Brain (organoid and tissue), 16 donors: ENCODE measurements at places on chromosomes 5 and 9. TPM values are rescaled to one million over a fixed set of nuclear protein-coding genes. Genes with fewer than 3 reads are reported as not detected.

Gene MLANA
- polyA plus RNA-seq, result not detected

- no peak for DNase-seq
Observed at GRCh38 chr5:36373527-36374086, 71.9 kb upstream of the RANBP3L start.

DNA sequence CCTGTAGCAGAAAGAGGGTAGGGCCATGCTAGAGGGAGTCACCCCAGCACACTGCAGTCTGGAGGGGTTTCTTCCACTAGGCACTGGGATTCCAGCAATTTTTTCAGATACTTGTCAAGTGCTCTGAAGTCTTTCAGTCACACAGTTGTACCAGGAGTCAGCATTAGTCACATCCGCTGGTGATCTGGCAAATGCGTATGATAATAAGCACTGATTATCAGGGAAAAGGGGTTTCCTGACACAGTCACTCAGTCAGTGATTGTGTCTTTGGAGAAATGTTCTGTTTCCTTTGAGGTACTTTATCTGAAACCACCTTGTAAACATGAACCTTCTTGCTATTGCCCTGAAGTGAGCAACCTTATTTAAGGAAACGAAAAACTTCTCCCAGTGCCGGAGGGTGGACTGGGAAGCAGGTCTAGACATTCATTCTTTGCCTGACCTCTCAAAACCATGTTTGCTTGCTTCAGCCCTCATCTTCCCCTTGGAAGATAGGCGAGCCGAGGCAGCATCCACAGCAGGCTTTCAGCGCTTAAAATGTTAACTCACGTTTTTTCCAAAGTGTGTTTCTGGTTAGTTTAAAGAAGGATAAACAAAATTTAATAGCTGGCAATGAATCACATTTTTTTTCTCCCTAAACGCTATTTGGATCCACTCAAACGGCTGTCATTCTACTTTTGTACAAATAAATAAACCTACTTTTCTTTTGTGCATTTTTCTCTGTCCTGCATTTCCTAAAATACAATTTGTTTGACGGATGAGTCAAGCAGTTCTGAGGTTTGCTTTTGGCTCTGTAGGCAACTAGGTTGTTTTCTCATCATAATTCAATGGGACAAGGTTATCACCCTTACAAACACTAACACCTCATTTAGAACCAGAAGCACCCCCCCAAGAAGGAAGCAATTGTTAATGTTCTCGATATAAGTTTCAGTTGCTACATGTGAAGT lies 77.7 kb downstream of the FOXD1 start:
- DNase-seq, result no peak

DNA sequence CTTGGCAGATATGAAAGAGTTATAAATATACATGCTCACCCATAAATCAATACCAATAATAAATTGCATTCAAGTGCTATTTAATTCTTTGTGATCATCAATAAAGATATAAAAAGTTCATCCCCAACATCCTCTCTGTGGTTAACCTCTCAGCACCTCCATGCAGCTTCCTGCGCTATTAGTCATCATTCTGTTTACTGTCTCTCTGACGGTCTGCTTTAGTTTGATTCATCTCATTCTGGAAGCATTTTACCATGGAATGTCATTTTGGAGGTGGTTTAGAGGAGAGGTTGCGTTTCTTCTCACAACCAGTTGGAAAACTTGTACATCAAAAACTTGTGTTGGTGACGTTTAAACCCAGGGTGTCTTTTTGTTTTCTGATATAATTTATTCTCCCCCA lies 486.6 kb downstream of the BRINP1 start:
- DNase-seq, result no peak

GRCh38 chr9:123218831-123219230 lies 49.6 kb downstream of the STRBP start:
- no peak for DNase-seq

Gene CDC20B
- 0.15 TPM for polyA plus RNA-seq

DNA sequence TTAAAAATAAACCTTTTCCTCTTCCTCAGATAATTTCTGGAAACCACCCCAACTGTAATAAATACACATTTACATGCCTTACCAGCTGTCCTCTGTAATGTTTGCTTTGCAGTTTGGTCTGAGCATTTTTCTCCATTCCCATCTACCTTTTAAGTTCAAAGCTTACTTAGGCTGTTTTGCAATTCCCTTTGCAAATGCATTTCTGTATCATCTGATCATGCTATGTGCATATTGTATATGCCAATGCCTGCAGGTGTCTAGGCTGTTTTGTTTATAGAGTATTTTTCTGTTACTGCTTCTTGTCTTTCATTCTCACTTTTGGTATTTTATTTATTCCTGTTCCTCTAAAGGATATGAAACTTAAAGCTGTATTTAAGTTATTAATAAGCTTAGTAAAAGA lies 86.3 kb downstream of the SLC44A1 start:
- DNase-seq, result no peak

DNA sequence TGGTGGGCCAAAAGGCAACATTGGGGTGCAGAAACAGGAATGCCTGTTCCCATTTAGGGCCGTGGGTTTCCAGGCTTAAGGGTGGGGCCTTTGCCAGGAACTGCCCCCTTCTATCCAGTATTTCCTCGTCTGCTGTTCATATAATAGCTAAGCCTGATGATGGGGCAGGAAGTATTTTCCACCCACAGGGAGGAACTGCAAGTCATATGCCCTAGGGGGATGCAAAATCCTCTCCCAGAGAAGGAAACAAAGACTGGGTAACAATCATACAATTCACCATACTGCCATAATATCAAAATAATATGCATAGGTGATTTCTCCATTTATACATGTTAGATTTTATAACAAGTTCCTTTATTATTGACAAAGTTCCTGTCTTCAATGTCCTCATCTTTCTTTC lies 20.5 kb upstream of the RPS23 start:
- no peak for DNase-seq

Gene IL4
- polyA plus RNA-seq, result not detected

Gene EIF4E1B
- 0.81 TPM for polyA plus RNA-seq

DNA sequence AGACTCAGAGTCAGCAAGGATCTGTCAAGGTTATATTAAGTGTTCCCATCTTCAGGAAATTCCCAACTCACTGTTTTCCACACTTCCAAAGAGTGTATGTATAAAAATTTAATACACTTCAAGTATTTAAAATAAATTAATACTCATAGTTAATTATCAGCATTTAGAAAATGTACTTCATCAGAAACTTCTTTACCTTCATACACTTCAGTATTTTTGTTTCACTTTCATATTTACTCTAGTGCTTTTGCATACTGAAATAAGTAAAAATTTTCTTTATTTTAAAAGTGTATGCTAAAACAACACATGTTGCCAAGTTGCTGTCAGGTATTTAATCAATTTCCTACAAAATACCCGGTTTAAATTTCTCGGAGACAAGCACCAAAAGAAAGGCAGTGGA lies 16.5 kb downstream of the RICTOR start:
- DNase-seq, result no peak

GRCh38 chr9:128553728-128554127 lies 1.3 kb downstream of the SPTAN1 start:
- peak; percentile 77 for DNase-seq

Gene BAAT
- 0.19 TPM for polyA plus RNA-seq

- DNase-seq, result no peak
Observed at GRCh38 chr5:114006582-114006981, 355.3 kb upstream of the KCNN2 start.
